ENCODE measurements at places on chromosomes 1 and 21.

DNA sequence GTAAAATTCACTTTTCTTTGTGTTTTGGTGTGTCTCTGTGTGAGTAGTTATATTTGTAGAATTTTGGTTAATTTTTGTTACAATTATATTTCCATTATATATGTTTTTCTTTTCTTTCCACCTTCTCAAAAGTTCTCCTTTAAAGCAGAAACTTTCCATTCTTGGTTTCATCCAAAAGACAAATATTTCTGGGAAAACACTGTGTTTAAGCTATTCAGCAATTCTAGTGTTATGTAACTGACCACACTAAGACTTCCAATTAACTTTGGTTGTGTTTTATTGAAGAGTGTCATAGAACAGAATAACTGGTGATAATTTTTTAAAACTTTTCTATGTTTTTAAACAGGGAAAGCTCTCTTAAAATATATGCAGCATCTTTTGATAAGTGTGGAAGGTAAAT lies 13.6 kb upstream of the RGL1 start:
- DNase-seq = no peak

- no peak for DNase-seq
Measured at GRCh38 chr1:29548091-29548490, 311.8 kb downstream of the PTPRU start.

- DNase-seq = no peak
Measured at GRCh38 chr1:10616696-10617095, 141.9 kb downstream of the PEX14 start.

GRCh38 chr1:55894521-55894920 lies 679.4 kb upstream of the USP24 start:
- DNase-seq = no peak

GRCh38 chr1:49606082-49606481 lies 417.7 kb downstream of the AGBL4 start:
- no peak for DNase-seq

- no peak for DNase-seq
Measured at GRCh38 chr21:40615505-40616376, 231.2 kb downstream of the DSCAM start.

DNA sequence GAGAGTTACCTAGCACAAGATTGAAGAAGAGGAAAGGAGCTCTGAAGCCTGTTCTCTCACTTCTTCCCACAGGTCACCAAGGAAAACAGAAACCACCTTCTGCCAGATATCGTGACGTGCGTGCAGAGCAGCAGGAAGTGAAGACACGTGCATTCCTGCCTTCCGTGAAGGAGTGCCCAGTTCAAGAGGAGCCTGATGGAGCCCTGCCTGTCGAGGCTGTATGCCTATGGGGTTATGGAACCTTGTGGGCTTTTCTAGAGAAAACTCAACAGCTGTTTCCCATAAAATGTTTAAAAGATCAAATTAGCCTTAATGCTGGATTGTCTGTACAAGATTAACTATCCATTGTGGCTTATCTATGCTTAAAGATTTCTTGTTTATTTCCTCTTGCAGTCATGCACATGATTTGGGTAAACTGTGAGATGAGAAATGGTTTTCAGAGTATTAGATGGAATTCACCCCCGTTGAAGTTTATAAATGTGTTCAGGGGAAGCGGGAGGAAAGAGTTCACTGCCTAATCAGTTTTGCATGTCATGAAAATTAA lies 27.8 kb downstream of the NTPCR start:
- no peak for DNase-seq

DNA sequence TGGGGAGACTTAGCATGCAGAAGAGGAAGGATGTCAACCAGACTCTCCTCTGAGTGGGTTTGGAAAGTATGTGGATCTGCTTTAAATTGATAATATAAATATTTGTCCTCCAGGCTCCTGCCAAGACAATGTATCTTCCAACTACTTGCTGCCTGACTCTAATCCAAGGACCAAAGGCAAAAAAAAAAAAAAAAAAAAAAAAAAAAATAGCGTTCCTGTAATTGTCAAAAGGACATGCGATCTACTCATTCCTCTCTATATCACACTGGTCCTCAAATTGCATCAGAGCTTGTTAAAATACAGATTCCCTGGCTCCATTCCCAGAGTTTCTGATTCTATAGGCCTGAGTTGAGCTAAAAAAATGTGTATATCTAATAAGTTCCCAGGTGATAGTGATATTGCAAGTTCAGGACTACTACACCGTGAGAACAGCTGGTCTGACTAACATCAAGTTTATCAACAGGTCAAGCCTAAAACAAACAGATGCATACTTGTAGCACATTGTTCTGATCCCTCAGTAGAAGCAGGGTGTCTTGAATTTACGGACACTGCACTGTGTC lies 141.3 kb downstream of the TNR start:
- DNase-seq = no peak

- no peak for DNase-seq
Measured at GRCh38 chr21:38314558-38314957, 57.8 kb downstream of the KCNJ15 start.

DNA sequence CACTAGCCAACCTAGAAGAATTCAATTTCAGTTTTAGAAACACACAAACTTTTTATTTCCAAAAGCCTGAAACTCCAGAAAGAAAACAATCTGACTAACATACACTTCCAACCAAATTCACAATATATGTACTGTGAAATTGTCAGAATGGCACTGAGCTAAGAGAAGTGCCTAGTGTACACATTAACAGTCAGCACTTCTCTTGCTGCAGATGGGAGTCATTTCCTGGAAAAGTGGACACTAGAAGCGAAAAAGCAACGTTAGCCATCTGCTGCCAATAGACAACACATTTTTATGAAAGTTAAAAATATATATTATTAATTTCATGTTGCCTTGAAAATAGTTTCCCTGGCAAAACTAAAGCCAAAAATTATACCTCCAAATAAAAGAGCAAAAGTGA lies 66.1 kb downstream of the EPS15 start:
- no peak for DNase-seq

- DNase-seq = no peak
Measured at GRCh38 chr1:51915951-51916350, 37.4 kb upstream of the NRDC start.

GRCh38 chr21:34782506-34783360 lies 113.9 kb downstream of the CLIC6 start:
- no peak for DNase-seq

DNA sequence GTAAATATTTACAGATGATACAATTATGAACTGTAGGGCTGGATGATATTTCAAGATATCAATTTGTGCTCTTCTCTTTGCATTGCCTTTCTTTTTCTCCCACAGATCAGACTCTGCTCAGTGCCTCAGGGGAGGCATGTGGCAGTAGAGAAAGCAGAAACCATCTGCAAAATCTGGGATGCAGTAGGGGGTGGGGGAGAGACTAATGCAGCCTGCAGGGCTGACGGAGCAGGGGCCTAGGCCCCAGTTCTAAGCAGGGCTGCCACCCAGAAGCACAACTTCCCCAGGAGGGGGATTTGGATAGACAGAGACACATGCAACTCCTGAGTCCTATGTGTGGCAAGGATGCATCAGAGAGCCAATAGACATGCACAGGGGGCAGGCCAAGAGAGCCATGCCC lies 511.6 kb downstream of the SMYD3 start:
- DNase-seq = no peak

DNA sequence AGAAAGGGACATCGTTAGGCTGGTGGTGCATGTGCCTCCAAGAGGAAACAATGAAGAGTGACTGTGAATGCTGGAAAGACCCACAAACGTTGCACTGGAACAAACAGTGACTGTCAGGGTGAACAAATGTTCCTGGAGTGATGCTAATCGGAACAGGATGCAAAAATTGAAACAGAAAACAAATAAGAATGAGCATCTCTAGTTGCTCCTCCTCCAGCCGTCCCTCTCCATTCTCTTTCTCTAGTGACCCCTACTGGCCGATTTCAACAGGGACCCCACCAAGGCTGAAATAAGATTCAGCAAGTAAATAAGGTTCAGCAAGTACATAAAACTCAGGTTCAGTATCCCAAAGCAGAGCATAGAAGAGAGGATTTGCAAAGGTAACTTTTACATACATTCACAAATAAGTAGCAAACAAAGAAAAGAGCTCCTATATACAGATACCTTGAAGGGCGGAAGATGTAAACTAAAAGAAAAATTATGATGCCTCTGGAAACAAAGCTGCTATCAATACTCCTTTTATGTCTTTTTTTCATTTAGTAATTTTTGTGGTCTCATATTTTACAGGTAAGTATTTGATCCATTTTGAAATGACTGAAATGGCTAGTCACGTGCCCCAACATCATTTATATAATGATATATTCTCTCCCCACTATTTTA lies 836.1 kb upstream of the ADAMTS5 start:
- DNase-seq = no peak

DNA sequence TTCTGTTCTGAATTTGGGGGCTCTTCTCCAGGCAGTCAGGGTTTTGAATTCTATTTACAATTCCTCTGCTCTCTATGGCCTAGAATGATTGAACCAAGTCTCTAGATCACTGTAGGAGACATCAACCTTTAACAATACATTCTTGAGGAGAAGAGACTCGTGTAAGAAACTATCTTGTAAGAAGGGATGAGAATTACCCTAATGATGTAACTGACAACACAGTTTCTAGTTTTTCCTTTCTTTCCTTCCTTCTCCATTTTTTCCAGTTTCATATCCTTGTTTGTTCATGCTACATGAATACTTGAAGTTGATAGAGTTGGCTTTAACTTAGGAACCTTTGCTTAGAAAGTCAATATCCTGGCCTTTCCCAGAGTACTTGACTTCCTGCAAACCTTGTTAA lies 1.3 kb upstream of the ATP1A1 start:
- DNase-seq = no peak

DNA sequence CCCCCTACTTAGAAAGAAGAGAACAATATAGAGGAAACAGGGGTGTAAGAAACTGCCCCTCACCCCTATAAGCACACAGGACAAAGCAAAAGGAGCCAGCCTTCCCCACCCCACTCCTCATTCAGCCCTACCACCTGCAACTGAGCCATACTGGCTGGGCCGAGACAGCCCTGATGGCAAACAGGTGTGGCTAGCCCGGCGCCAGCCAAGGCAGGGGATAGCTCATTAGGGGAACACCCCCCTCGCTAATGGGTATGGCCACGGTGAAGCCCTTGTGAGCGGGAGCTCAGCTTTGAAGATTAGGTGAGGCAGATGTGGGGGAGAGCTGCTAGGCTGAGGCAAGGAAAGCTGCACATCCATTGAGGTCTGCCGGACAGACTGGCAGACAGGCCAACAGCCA lies 65.5 kb downstream of the ERI3 start:
- no peak for DNase-seq

DNA sequence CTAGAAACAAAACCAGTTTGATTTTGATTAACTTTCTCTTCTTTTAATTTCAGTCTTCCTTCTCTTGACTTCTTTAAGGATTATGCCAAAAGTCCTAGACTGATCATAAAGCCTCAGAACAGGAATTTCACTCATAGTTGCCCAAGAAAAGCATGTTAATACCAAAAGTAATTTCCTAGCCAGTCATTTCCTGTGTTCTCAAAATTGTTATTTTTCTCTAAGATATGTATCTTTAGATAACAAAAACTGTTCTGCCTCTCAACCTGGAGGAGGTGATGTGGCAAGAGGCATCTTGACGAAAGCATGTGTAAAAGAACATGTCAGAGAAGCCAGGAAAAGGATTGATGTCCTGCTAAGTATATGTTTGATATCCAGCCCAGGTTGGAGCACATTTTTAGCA lies 78.0 kb upstream of the IPO9 start:
- no peak for DNase-seq

DNA sequence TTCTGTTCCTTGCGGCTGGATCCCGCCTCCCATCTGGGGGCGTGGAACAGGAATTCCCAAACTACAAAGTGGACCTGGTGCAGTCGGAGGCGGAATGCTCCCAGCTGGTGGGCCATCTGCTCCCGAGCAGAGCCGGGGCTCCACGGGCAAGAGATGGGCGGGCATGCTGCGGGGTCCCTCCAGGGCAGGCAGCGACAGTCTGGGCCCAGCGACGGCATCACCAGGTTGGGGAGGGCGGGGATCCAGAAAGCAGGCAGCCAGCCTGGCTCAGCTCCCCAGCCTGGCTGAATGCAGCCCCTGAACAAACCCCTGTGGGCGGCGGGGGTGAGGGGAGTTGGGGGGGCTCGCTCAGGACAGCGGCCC lies 3.6 kb downstream of the MEGF6 start:
- no peak for DNase-seq

- DNase-seq = no peak
Measured at GRCh38 chr1:78370356-78370755, 120.4 kb upstream of the PTGFR start.

GRCh38 chr1:178918308-178918707 lies 47.4 kb upstream of the ANGPTL1 start:
- no peak for DNase-seq

GRCh38 chr1:185795181-185795580 lies 61.0 kb downstream of the HMCN1 start:
- no peak for DNase-seq

GRCh38 chr1:173823781-173824314 lies 625 bp upstream of the DARS2 start:
- DNase-seq = no peak

DNA sequence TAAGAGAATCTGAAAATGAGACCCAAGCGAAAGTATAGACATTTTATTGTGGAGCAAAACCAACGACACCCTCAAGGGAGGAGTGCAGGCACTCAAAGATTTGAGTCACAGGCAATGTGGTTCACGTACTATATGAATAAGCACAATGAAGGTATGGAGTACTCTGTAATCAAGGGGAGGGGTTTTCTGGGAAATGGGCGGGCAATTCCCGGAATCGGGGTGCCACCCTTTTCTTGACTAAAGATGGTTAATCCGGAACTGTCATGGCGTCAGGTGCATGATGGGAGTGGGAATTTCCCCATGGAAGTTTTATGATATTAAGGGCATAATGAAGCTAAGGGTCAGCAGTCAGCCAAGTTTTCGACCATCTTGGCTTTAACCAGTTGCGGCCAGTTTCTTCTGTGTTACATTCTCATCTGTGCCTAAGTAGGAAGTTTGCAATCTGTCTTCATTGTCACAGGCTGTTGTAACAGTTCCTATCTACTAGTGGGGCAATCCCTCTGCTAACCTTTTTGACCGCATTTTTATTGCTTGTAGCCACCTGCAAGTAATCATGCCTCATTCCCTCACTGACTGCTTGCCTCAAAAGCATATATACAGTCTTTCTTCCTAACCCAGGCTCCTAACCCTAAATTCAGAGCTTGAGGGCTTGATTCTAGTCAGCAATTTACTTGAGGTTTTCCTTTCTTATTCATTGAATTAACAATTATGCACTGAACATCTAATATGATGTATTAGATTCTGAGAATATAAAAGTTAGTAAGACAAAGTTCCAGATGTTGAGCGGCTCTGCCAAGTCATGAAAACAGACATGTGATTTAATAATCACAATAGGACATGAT lies 775 bp upstream of the AIM2 start:
- peak; percentile 78 for DNase-seq

- no peak for DNase-seq
Measured at GRCh38 chr21:32834211-32834915, 62.8 kb upstream of the PAXBP1 start.

- DNase-seq = peak; percentile 45
Measured at GRCh38 chr1:100400404-100400803, 48.1 kb downstream of the CDC14A start.

GRCh38 chr1:66373157-66373591 lies 160.8 kb upstream of the SGIP1 start:
- DNase-seq = no peak
